Suppressor macrophage treated with lipopolysaccharide for 4 hours (primary cell): ENCODE measurements at places on chromosomes 2 and 18.

DNA sequence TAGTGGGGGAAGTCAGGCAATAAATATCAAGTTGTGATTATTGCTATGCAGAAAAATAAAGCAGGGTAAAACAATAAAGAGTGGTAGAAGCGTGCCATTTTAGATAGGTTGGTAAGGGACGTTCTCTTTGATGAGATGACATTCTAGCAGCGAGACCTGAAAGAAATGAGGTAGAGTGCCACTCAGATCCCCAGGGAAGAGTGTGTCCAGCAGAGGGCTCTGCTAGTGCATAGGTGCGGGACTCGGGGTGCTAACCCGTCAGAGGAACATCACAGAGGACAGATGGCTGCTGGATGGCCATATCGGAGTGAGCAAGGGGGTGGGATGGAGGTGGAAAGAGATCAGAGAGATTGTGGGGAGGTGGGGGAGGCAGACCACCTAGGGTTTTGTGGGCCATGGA lies 16.3 kb upstream of the GTF2A1L start:
- peak; percentile 13 for DNase-seq

DNA sequence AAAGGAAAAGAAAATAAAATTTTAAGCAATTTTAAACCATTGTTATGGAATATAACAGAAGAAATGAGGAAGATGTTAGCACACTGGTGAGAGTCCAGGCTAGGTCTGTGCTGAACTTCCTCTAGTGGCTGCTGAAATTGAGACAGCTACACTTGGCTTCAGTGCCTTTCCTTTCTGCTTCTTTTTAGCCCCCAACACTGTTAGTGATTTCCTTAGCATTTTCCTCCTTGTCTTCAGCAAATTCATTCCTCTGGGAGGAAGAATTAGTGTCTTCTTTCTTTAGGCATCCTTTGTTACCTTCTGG lies 47.6 kb downstream of the ITGAV start:
- peak; percentile 33 for DNase-seq

GRCh38 chr2:192414794-192415193 lies 220.1 kb upstream of the TMEFF2 start:
- no peak for DNase-seq

GRCh38 chr2:10935953-10936942 lies 24.5 kb downstream of the KCNF1 start:
- peak; percentile 33 for DNase-seq

DNA sequence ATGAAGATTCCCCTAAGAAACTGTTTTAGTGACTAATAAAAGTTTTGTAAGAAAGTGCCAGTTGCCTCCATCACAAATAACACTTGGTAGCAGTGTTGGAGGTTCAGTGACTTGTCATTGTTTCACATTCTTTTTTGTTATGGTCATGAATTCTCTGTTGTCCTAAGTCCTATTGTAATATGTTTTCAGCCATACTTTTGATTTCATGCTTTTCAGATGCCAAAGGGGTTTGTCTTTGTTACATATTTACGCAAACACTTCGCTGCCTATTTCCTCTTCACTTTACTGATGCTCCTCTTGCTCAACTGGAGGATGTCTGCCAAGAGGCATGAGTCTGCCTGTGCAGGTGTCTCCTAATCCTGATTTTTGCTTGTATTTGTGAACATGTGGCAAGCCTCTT lies 66.6 kb downstream of the PHLPP1 start:
- peak; percentile 53 for DNase-seq
